ENCODE measurements at places on chromosomes 3 and 15.

DNA sequence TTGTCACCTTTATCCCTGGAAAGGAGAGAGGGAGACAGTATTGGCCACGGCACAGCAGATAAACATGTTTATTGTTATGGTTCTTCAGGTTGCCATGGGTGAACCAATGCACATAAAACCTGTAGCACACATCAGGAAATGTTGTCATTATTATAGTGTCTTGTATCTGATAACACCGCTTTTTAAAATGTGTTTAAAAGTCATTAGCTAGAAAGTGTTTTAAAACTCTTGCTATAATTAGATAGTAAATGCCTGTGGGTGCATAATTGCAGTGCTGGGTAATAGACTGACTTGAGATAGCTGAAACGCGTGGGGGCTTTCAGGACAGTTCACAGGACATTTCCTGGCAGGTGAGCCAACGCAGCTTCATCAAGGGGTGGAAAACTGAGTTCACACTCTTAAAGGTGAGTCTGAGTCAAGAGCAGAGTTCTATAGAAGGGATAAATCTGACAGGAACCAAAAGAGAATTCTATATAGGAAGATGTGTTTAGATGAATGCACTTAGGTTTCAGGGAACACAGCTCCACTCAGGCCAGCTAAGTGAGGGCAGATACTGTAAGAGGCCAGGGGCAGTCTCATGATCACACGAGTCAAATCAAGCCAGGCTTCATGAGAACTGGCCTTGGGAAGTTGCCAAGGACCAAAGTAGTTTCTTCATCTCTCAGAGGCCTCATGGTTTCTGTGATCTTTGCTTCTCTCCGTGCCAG lies 35.6 kb upstream of the PPP4R2 start:
- peak; percentile 46 for DNase-seq

- DNase-seq, result no peak
Measured at GRCh38 chr3:128263118-128263517, 109.8 kb downstream of the EEFSEC start.

DNA sequence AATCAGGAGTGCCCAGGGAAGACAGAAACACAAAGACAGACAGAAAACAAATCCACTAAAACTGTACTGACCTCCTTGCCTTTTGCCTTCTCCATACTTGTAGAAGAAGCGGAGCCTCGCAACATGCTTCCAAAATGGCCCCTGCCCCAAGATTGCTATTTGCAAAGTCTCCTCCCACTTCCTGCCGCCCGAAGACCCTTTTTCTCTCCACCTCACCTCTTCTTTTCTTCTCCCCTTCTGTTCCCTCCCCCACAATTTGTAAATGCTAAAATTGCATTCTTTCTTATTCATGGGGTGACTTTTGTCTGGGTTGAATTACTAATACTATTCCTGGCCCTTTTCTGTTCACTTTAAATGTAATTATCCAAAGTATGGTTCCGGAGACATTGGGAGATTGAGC lies at the start of gene DPPA4:
TSS of gene DPPA4 (minus strand) at position 154 of the 400 bp plus-strand sequence. CDS start at position 125, 29 bp downstream.
- no peak for DNase-seq

- no peak for DNase-seq
Measured at GRCh38 chr3:11438646-11439045, 166.4 kb downstream of the ATG7 start.

DNA sequence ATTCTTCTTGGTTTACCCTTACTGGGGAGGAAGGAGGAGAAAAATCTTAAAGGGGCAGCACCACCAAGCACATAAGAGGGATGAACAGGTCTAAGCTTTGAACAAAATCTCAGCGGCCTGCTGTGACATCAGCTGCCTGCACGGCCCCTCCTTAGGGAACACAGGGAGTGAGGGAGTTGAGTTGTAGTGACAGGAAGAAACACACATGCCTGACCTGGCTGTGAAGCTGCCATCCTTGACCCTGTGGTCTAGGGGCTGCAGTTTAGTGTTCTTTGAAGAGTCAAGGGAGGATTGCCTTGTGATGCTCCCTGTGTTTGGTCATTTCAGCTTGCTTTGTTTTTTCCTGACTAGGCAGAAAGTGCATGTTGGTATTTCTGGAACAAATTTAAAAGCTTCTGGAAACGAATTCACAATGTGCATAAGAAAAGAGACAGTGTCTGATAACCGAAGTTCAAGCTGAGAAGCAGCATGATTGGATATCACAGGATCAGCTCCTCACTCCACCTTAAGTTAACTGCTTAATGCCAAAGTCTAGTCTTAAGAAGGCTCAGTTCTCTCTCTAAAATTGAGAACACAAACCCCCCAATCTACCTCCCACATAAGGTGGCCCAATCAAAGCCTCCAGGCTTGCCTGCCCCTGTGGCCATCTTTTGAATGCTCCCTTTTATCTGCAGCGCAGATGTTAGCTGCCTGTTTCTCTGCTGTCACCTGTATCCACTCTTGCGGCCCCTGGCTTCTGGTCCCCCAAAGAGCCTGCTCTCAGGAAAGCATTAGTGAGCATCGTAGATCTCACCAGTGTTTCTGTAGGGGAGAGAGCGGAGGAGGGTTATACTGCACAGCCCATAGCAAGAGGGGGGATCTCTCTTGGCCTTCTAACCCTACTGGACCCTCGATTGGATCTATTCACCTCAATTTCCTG lies 82.2 kb downstream of the SCN11A start:
- DNase-seq, result no peak

GRCh38 chr3:136277115-136277514 lies 27.0 kb downstream of the PCCB start:
- no peak for DNase-seq

GRCh38 chr3:41202834-41203345 lies 3.6 kb downstream of the CTNNB1 start:
- no peak for DNase-seq

DNA sequence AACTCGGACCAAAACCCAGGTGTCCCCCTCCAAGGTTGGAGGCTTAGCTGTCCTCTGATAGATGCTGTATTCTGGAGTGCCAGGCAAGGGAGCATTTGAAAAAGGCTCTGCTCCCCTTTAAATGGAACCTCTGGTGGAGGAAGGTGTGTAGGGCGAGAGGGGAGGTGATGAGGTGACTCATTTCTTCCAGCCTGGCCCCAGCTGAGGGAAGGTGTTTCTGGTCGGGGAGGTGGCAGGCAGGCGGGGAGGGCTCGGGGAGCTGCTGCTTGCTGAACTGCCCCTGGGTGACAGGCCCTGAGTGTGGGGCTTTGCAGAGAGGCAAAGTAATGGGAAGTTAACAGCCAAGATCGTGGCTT lies 18.8 kb downstream of the PSTPIP1 start:
- no peak for DNase-seq

- peak; percentile 20 for DNase-seq
Measured at GRCh38 chr3:61032991-61033390, 218.3 kb downstream of the FHIT start.

DNA sequence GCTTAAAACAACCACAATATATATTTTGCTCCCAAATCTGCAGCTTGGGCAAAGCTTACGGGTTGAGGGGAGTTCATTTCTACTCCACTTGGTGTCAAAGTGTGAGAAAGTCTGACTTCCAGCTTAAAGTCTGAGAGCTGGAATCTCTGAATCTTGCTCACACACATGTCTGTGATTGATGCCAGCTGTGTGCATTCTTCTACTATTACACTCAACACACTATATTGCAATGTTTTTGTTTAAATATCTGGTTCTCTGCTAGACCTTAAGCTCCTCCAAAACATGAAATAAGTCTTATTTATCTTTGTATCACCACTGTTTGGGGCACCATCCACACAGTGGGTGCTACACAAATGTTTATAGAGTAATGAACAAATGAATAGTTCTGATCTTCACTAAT lies 36.7 kb upstream of the SECISBP2L start:
- no peak for DNase-seq

- DNase-seq, result no peak
Measured at GRCh38 chr3:152309031-152309430, 40.3 kb downstream of the MBNL1 start.

DNA sequence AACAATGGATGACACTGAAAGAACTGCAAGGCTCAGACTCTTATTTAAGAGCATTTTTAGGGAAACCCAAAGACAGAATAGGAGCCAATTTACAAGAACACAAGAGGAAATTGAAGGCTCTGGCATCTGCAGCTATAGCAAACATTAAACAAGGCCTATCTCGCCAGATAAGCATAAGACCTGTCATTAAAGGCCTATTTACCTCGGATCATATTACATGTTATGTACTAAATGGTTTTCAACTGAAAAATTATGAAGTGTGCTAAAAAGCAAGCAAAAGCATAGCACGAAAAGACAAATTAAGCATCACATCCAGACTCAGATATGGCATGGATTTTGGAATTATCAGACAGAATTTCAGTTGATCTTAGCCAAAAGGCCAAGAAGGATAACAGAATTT lies 617.1 kb downstream of the SQOR start:
- peak; percentile 81 for DNase-seq

GRCh38 chr15:42716626-42717025 lies 20.3 kb downstream of the CDAN1 start:
- DNase-seq, result no peak

GRCh38 chr15:55743729-55744655 lies 1.0 kb upstream of the PRTG start:
- no peak for DNase-seq

- peak; percentile 32 for DNase-seq
Measured at GRCh38 chr15:60585743-60586708, 107.1 kb upstream of the ICE2 start.
